BJ (cell line): ENCODE measurements at places on chromosomes 11 and 22. TPM values are rescaled to one million over a fixed set of nuclear protein-coding genes. Genes with fewer than 3 reads are reported as not detected.

PLCB3 gene
- polyA plus RNA-seq = 17.9 and 30.2 TPM in 2 replicates

MS4A3 gene
- not detected in 2 replicates for polyA plus RNA-seq

TMEM121B gene
- 0.04 and 0.05 TPM in 2 replicates for polyA plus RNA-seq

PARVA gene
- polyA plus RNA-seq = 143 and 147 TPM in 2 replicates

TUBA8 gene
- polyA plus RNA-seq = 1.2 and 1.3 TPM in 2 replicates

SCT gene
- not detected in 2 replicates for polyA plus RNA-seq

LUZP2 gene
- 0.05 and 0.07 TPM in 2 replicates for polyA plus RNA-seq

P2RY6 gene
- polyA plus RNA-seq = 0.56 and 1.5 TPM in 2 replicates

YPEL1 gene
- 0.69 and 1.1 TPM in 2 replicates for polyA plus RNA-seq

HBE1 gene
- not detected in 2 replicates for polyA plus RNA-seq

FOLR3 gene
- polyA plus RNA-seq = 0.85 and 0.89 TPM in 2 replicates

OR52E8 gene
- not detected in 2 replicates for polyA plus RNA-seq

SLC22A12 gene
- not detected in 2 replicates for polyA plus RNA-seq

SPTY2D1 gene
- 11.8 and 12.4 TPM in 2 replicates for polyA plus RNA-seq

PTPRCAP gene
- polyA plus RNA-seq = 0.27 and 0.43 TPM in 2 replicates

RAB39A gene
- polyA plus RNA-seq = not detected in 2 replicates

OTOG gene
- polyA plus RNA-seq = not detected in 2 replicates

GLYAT gene
- not detected in 2 replicates for polyA plus RNA-seq

SEPTIN3 gene
- 0.02 and 0.06 TPM in 2 replicates for polyA plus RNA-seq

MS4A6A gene
- polyA plus RNA-seq = not detected in 2 replicates

BARX2 gene
- not detected in 2 replicates for polyA plus RNA-seq

BBS1 gene
- polyA plus RNA-seq = 24.0 and 31.1 TPM in 2 replicates

THAP12 gene
- polyA plus RNA-seq = 15.5 and 31.8 TPM in 2 replicates

KDELR3 gene
- 150 and 222 TPM in 2 replicates for polyA plus RNA-seq

ZNF280B gene
- 0.58 and 1.2 TPM in 2 replicates for polyA plus RNA-seq

ZBTB3 gene
- polyA plus RNA-seq = 3.5 and 3.8 TPM in 2 replicates

RAG2 gene
- not detected in 2 replicates for polyA plus RNA-seq

FIBP gene
- 136 and 199 TPM in 2 replicates for polyA plus RNA-seq

OR51B5 gene
- polyA plus RNA-seq = 0.05 TPM in 1 of 2 replicates, not detected in the other

C11orf16 gene
- not detected in 2 replicates for polyA plus RNA-seq

ANO1 gene
- polyA plus RNA-seq = 0.10 TPM in 1 of 2 replicates, not detected in the other

ENDOD1 gene
- 11.0 and 13.6 TPM in 2 replicates for polyA plus RNA-seq

EIF4G2 gene
- polyA plus RNA-seq = 472 and 1,009 TPM in 2 replicates

C11orf97 gene
- not detected in 2 replicates for polyA plus RNA-seq

YWHAH gene
- polyA plus RNA-seq = 140 and 146 TPM in 2 replicates

ADM2 gene
- 8.1 and 16.0 TPM in 2 replicates for polyA plus RNA-seq

C11orf58 gene
- polyA plus RNA-seq = 115 and 170 TPM in 2 replicates

HTR3A gene
- polyA plus RNA-seq = not detected in 2 replicates

OR2D2 gene
- 0.06 and 0.13 TPM in 2 replicates for polyA plus RNA-seq

CPT1B gene
- polyA plus RNA-seq = 3.2 and 4.3 TPM in 2 replicates

PATE4 gene
- polyA plus RNA-seq = not detected in 2 replicates
